ENCODE measurements at places on chromosomes 12 and 14.

DNA sequence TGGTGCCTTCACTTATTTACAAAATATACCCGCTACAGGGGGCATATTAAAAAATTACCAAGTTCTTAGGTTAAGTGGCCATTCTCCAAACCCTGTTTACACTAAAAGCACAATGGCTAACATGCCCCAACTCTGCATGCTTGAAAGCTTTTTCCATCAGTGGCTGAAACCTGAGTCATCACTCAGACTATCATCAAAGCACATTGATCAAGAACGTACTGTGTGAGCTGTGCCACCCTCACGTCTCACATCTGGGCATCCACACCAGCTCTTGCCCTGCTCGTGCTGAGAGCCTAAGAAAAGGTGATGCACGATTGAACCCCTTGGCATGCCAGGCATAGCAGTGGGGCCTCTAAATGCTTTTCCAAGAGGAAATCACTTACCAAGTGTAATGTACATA is 13.2 kb downstream of the AQP6 start:
- no peak for DNase-seq

DNA sequence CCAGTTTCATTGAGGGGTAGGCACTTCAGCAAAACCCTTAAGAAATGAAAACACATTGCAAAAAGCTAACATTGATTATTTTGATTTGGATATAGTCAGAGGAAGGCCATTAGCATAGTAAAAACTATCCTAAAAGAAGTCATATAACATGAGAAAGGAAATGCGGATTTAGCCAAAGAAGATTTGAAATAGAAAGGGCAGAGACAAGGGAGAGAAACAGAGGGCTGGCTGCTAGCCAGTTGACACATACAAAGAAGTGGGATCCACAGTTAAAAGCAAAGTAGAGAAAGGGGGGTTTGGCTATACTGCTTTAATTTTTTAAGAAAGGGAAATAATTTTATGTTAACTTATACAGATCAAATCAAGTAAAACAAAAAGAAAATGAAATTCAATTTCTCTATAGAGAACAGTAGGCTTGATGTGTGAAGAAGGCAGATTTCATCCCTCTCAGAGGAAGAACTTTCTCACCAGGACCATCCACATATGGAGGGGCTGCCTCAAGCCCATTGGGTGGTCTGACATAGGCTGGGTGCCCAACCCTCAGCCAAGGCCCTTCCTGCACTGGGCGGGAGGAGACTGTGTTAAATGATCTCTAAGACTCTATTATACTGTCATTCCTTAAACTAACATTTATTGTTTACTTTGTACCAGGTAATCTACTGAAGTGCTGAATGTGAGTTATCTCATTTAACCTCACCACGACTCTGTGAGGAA is 420.3 kb downstream of the CCDC91 start:
- DNase-seq, result no peak

GRCh38 chr14:64715628-64716412 is 11.6 kb downstream of the PLEKHG3 start:
- peak; percentile 85 for DNase-seq

DNA sequence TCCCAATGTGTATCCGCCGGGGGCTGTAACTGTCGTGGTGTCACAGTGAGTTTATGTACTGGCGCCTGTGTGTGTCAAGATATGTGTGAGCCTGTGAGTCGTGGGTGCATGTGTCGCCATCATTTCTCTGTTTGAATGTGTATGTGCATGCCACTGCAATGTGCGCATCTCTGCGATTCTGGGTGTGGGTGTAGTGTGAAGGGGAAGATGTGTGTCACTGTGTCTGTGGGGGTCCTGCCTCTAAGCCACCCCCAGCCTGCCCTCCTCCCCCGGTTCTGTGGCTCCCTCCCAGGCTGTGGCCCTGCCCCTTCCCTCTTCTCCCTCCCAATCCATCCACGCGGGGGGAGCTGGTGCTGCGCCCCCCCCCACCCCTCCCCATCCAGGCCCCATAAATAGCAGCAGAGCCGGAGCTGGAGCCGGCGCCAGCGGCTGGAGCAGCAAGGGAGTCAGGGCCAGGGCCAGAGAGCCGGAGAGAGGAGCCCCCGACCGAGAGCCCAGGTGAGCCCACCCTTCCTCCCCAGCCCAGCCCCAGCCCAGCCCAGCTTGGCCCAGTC is at the start of gene CPNE6:
CPNE6 (plus strand) TSS at position 419 of the 554 bp plus-strand sequence. CDS start 1,375 bp downstream, outside the sequence.
- no peak for DNase-seq

DNA sequence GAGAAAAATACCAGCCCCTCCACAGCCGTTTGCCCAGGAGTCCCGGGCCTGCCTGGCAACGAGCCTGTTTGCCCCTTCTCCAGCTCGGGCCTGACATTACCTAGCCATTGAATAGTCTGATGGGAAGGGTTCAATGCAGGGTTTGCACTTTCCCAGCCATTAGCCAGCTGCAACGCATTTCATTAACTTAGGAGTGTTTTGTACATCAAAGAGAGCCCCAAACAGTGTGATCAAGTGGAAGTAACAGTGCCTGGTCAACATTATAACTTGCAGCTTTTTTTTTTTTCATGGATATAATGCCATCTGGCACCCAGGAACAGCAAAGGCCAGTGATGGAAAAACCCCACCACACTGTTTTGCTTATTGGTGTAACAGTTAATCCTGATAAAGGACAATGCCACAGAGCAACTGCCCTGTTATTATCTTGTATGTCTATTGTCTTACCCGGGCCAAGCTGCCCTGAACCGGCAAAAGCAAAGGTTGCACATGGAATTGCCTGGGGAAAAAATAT is 38.0 kb downstream of the BTG1 start:
- DNase-seq, result peak; percentile 34

- DNase-seq, result no peak
These were observed 479.1 kb downstream of the MED13L start for GRCh38 chr12:115798309-115798917.

DNA sequence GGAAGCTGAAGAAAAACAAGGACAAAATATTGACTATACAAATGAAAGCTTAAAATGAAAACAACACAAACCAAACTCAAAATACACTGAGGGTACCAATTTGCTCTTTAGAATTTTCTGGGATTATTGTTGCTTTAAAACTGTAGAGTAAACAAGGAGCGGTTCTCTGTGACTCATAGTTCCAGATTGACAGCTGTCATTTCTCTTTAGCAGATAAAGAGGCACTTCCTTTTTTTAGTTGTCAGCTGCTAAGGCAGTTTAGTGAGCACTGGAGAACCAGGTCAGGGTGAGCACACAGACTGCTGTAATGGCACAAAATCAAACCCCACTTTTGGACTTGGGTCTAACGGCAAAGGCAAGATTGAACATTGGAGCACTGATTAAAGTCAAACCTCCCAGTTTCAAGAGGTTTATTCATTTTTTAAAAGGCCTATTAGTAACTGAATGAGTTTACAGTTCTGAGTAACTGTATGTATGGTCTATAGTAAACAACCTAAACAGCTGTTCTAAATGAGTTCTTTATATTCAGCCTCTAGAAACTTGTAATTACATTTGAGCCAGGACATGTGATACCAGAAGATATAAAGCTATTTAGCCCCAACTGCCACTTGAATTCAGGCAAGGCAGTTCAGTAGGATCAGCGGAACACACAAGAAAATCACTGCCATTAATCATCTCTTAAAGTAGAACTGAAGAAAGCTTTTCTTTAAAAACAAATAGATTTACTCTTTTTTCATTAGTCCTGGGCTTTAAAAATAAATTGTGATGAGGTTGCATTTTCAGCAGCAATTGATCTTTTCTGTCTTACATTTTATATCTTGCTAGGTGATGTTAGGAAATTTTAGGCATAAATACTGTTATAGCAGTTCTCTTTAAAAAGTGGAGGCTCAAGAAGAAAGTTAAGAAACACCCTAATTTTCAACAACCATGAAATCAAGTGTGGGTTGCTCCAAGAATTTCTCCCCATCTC is 71.7 kb upstream of the PRICKLE1 start:
- DNase-seq, result no peak

DNA sequence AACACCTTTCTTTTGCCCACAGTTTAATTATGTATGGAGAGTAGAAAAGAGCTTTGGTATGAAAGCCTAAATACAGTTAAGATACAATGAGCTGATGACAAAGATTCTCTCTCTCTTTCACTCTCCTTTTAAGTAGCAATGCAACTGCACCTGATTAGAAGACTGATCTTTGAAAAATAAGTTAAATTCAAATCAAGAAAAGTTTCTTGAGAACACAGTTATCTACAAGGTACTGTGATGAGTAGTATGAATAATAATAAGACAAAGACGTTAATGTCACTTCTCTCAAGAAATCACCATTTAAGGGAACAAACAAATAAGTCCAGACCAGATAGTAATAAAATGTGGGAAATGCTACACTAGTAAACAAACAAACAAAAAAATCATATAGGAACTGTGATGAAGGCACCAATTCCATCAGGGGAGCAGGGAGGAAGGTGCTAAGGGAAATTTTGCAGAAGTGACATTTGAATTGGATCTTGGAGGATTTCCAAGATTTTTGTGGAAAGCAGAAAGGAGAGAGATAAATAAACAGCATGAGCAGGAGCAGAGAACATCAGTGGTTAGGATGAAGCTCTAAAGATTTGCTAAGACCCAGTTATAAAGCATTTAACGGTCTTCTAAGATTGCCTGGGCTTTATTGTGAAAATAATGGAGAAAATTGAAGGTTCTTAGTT is 65.2 kb upstream of the STK38L start:
- DNase-seq, result no peak

DNA sequence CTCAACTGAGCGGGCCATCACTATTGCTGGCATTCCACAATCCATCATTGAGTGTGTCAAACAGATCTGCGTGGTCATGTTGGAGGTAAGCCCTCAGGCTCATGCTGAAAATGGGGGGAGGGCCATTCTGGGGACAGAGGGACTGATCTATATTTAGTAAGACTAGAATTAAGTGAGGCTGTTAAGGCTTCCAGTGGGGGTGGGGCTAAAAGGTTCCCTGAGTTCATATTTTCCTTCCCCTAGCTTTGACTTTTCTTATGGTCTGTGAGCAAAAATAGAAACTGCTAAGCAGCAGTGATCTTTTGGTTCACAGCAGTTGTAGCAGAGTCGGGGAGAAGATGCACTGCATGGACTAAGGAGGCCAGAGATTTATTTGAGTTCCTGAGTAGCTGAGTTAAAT is 9.2 kb downstream of the PCBP2 start:
- DNase-seq, result no peak

DNA sequence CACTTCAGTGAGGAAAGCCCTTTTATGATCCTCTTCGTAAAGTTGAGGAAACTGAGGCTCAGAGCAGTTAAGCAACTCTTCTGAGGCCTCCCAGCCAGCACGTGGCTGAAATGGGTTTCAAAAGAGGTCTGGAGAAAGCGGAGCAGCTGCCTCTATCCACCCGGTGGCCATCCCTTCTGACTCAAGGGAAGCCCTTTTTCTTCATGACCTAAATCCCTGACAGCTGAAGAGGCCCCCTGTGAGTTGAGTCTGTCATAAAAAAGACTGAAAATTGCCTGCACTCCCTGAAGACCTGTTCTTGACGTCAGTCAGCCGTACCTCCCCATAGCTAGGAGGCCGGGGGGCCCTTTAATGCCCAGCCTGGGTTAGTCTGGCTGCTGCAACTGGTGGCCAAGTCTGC is 10.7 kb downstream of the CMKLR1 start:
- DNase-seq, result no peak

DNA sequence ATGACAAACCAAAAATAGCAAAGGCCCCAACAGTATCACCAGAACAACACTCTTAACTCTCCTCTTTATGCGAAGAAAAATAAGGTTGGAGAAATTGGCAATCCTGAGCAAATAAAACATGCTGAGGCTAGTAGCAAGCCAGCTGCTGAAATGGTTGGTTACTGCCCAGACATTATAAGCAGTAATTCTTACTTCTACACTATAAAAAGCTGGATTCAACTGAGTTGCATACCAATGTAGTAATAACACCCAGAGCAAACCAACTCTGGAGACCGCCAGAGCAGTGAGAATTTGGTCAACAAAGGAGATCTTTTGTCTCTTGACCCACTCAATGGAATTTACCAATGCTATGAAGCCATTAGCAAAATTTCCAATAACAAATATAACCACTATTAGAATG is 628 bp downstream of the TAS2R30 start:
- DNase-seq, result no peak

GRCh38 chr12:9064815-9065606 is 50.7 kb downstream of the A2M start:
- peak; percentile 80 for DNase-seq

DNA sequence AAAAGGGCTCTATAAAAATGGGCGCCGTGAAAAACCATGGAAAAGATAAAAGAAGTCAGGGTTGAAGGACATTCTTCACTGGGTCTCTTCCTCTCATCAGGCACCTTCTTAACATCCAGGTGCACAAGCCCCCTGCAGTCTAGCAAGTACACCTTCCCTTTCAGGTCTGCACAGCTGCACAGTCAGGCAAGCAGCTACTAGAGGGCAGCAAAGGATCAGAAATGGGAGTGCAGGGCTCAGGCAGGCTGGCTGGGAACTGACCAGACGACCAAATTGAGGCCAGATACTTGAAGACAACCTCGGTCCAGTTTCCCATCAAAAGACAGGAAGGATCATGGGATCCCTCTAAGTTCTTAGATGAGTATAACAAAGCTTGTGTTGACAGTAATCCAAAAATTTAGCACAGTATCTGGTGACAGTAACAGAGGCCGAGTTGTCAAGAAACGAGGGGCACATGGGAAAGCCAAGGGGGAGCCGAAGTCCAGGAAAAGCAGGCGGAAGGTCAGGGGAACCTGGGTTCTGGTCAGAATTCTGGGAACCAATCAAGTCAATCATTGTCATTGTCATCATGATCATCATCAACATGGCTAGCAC is 10.1 kb upstream of the GRIP1 start:
- DNase-seq, result peak; percentile 84

- no peak for DNase-seq
These were observed 42.5 kb upstream of the PPM1H start for GRCh38 chr12:62977418-62977817.

- DNase-seq, result no peak
These were observed 9.6 kb downstream of the ACTN1 start for GRCh38 chr14:68969278-68970033.

GRCh38 chr14:28382444-28383190 is 384.0 kb upstream of the FOXG1 start:
- DNase-seq, result no peak

GRCh38 chr12:111267144-111267543 is 101.8 kb downstream of the PHETA1 start:
- no peak for DNase-seq

- DNase-seq, result peak; percentile 71
These were observed 1.0 kb upstream of the CAMKK2 start for GRCh38 chr12:121297435-121297991.

- no peak for DNase-seq
These were observed 1.1 kb downstream of the PHLDA1 start for GRCh38 chr12:76030341-76031080.
